ENCODE measurements at places on chromosomes 3 and 15.

- DNase-seq = no peak
Observed at GRCh38 chr3:153209596-153209995, 47.6 kb downstream of the RAP2B start.

DNA sequence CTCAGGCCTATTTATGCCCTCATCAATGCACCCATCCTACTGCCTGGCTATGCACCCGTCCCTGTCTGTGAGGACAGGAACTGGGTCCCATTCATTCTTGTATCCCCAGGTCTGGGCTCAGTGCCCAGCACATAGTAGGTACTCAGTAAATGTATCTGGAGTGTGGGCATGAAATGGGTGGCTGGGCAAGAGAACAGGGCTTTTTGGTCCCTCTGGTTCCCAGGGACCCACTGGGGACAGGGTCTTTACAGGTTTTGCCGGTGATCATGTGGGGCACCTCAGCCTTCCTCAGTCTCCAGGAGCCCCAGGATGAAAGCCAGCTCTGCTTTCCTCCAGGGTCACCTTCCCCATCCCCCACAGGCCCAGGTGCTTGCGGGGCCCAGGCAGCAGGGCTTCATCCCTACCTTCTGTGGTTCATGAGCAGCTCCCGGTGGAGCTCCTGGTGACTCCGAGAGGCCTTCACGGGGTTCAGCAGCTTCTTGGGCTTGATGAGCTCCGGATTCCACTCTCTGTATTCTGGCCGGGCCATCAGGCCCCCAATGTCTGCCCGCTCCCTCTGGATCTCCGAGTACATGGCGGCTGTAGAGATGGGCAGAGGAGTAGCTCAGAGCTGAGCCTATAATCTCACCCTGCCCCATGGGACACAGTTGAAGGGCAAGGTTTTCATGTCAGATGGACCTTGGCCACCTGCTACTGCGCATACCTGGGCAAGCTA, 7.7 kb downstream of the FAM107A start:
- DNase-seq = no peak

- peak; percentile 83 for DNase-seq
Observed at GRCh38 chr3:13657660-13658435, 108.9 kb downstream of the FBLN2 start.

- DNase-seq = no peak
Observed at GRCh38 chr15:23877502-23878412, 190.7 kb upstream of the NDN start.

- peak; percentile 45 for DNase-seq
Observed at GRCh38 chr15:63274427-63274826, 3.0 kb upstream of the APH1B start.

Data from CD4-positive, alpha-beta T cell (primary cell).